NCI-H510A treated with DMSO at 0.1 percent for 48 hours (cell line): ENCODE measurements at places on chromosomes 6 and 20.

GRCh38 chr6:152595499-152595898 is 41.7 kb downstream of the SYNE1 start:
- DNase-seq = no peak

DNA sequence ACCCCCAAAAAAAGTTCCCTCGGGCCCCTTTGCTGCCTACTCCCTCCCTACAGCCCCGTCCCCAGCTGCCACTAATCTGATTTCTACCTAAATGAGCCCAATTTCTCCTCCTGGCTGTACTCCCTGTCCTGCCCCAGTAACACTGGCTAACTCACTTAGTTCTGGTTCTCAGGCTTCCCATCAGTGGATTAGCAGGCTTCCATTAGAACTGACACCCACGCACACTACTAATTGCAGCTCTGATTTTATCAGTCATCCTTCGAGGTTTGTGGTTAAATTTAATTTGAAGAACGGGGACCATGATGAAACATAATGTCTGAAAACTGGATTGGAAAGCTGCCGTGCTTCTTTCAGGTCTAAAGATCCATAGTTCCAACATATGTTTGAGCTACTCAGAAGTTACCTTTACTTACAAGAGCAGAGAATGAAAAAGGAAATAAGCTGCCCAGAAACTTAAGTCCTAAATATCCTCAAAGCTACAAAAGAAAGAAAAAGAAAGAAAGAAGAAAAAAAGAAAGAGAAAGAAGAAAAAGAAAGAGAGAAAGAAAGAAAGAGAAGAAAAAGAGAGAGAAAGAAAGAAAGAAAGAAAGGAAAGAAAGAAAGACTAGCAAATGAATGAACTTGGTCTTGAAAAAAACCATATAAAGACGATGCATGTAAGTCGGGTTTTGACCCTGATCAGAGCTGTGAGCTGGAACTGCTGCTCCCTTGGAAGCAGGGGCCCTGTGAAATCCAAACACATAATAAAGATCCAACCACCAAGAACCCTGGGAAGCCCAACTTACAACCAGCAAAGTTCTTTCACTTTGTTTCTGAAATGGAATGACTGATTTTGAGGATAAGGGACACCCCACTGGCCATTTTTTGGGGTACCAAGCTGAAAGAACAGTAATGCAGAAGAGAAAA is 51.7 kb downstream of the CNKSR3 start:
- DNase-seq = no peak

- no peak for DNase-seq
Measured at GRCh38 chr20:57212534-57213276, 53.7 kb downstream of the BMP7 start.

GRCh38 chr6:116676021-116676420 is 5.0 kb upstream of the KPNA5 start:
- no peak for DNase-seq

DNA sequence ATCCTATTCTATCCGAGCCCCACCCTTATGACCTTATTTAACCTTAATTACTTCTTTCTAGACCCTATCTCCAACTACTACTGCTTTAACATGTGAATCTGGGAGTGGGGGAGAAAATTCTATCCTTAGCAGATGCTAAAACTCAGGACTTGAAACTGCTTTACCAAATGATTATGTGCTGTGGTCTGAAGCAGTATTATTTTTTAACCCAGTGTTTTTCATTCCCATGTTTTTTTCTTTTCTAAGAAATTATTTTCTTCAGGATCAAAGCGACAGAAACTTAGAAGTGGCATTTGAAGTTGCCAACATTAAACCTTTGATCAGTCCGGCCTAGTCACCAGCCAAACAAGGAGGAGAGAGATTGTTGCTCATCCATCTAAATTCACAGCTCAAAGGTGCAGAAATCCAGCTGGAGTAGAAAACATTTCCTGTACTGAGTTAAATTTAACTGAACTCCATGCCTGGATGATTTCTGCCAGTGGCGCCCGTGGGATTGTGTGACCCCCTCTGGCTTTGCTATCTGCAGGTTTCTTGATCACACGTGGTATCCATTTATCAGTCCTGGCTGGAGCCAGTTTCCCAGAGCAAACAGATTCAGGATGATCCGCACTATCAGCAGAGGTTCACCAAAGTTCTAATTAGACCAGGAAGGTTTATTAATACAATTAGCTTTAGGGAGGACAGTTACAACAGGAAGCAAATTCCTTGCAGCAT is 300.5 kb downstream of the PLCB1 start:
- no peak for DNase-seq

GRCh38 chr6:131001945-131002660 is 60.9 kb downstream of the EPB41L2 start:
- DNase-seq = no peak
